CD4-positive, CD25-positive, alpha-beta regulatory T cell (primary cell): ENCODE measurements at places on chromosomes 16 and 17. TPM values are rescaled to one million over a fixed set of nuclear protein-coding genes. Genes with fewer than 3 reads are reported as not detected.

- no peak for DNase-seq
Observed at GRCh38 chr17:81394377-81394920, 808 bp upstream of the BAHCC1 start.

GRCh38 chr16:17512636-17513220 is 42.0 kb upstream of the XYLT1 start:
- no peak for DNase-seq

- no peak for DNase-seq
Observed at GRCh38 chr17:17493249-17493985, 2.8 kb downstream of the RASD1 start.

- DNase-seq, result no peak
Observed at GRCh38 chr17:78644224-78644623, 67.0 kb upstream of the DNAH17 start.

DNA sequence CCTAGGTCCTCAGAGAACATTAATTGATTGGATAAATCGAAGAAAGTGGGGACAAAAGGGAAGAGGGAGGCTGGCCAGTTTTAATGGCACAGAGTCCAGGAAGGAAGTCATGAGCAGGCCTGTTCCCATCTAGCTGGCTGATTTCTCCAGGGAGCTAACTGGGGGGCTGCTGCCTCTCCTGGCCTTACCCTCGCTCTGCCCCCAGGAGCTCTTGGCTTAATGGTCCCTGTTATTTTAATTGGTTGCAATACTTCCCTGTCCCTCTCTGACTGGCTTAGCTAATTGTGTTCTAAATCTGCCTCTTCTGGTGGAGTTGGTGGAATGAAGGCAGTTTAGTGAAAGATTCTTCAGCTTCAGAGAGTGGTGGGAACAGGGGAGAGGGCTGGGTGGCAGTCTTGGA is 61.4 kb downstream of the MGAT5B start:
- DNase-seq, result no peak

DNA sequence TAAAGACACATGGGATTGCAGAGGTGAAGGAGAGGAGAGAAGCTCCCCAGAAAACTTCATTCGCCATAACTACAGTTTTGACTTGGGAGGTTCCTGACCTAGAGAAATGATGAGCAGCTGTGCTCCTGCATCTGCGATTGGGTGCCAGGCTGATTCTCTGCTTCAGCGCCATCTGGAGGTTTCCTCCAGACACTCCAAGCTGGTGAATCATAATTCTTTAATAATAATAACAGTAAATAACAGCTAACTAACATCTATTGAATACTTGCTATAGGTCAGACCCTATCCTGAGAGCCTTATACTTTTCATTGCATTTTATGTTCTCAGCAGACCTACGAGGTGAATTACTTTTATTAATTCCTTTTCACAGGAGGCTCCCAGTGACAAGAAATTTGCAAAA is 575.8 kb downstream of the TOX3 start:
- DNase-seq, result no peak

- DNase-seq, result no peak
Observed at GRCh38 chr17:50464736-50465135, 3.9 kb downstream of the CHAD start.

GRCh38 chr17:28763804-28764266 is 20.0 kb downstream of the TRAF4 start:
- peak; percentile 62 for DNase-seq

DNA sequence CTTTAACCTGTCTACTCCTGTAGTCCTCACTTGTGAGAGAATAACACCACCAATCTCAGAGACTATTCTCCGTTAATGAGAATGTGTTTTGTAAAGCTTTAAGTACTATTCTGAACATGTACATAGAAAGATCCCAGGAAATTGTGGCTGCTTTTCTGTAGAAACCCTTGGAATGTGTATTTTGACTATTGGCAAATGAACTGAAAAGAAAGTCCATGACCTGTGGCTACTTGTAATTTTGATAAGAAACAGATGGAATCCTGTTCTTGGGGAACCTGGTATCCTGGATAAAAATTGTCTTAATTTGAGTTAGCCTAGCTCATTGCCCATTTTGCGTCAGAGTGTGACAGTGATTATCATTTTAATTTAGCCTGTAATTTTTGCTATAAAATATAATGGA is 9.1 kb downstream of the CTCF start:
- no peak for DNase-seq

- no peak for DNase-seq
Observed at GRCh38 chr17:967122-967521, 12.5 kb downstream of the NXN start.

- DNase-seq, result no peak
Observed at GRCh38 chr16:84847564-84848355, 28.0 kb downstream of the CRISPLD2 start.

- DNase-seq, result peak; percentile 2
Observed at GRCh38 chr17:5705081-5705875, 121.0 kb upstream of the NLRP1 start.

DNA sequence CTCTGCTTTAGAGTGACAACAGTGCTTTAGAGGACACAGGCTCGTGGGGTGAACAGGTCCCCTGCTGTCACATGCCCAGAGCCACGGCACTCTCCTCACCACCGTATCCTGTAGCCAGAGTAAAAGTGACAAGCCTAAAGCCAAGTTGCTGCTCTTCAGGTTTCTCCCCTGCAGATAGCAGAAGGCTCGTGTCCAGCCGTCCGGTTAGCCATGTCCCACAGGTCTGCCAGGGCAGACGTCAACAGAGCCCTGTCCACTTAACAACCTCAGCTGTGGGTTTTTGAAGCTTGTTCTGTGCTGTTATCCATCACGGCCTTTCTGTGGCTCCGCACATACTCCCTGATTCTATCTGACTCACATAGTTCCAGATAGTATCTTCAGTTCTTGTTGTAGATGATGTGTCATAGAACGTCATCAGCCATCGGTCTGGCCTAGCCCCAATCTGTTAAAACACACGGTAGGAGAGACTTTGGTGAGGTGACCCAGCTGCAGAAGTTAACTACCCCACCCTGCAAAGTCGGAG is 100.7 kb downstream of the SOCS1 start:
- DNase-seq, result no peak

GRCh38 chr17:10200016-10200415 is 1.6 kb upstream of the GAS7 start:
- DNase-seq, result no peak

DNA sequence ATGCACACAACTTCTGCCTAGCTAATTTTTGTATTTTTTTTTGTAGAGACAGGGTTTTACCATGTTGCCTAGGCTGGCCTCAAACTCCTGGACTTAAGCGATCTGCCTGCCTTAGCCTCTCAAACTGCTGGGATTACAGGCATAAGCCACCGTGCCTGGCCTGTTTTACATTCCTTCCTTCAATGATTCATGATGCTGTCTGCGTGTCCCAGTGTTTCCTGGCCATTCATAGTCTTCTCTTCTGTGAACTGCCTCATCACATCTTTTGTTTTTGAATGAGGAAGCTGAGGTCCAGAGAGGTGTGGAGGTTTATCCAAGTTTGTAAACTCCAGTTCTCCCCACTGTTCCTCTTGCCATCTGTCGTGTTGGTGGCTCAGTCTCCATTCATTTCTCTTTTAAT is 64.5 kb upstream of the MED9 start:
- no peak for DNase-seq

- no peak for DNase-seq
Observed at GRCh38 chr16:1125471-1125870, 27.4 kb upstream of the CACNA1H start.

DNA sequence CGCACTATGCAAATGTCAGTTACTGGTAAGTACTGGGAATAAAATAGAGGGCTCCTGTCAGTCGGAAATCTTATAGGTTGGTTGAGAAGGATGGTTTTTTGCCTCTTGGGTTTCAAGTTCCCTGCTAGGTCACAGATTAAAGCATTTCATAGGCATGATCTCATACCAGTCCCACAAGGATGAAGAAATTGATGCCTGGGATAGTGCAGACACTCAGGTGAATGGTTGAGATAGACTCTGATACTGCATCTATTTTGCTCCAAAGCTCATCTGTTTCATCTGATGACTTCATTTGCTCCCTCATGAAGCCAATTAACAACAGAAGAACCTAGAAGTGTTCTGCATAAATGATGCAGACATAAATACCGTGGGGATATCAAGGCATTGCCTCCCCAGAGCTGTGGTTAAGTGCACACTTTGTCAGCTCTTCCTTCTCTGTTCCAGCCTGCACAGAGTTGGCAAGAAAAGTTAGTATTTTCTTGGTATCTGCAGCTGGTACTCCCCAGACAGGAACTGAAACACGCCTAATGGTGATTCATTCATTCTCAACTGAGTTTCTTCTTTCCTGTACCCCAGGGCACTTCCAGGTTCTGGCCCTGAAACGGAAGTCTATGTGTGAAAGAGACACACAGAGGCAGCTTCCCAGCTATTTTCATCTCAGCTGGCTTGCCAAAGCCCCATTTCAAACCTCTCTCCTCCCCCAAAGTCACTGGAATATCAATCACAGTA is 418.3 kb upstream of the SALL1 start:
- DNase-seq, result no peak

GRCh38 chr17:81390873-81391255 is 4.4 kb upstream of the BAHCC1 start:
- no peak for DNase-seq

DNA sequence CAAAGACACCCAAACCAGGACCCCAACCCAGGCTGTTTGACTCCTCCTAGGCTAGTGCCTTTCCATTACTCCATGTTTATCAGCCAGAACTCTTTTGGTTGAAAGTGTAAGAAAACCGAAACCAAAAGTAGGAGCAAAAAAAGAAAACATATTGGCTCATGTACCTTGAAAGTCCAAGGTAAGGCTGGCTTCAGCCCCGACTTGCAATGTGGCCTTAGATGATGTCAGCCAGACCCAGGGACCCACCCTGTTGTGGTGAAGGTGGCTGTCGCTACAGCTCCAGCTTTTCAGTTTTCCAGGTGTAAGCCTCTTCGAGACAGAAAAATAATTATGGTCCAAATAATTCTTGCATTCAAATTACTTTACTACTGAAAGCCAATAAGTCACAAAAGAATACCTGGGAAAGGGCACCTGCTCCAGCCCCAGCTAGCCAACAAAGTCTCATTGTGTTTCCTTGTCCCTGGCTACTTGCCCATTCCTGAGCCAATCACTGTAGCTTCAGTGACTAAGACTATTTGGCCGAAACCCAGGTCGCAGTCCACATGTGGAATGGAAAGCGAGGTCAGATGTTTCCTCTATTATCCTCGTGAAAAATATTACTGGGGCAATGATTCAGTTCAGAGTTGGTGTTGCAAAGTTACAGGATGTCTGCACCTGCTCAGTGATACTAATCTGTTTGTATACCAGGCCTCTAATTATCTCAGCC is 20.7 kb downstream of the DNAH9 start:
- DNase-seq, result no peak

Gene GRAP
- 34.5 TPM for total RNA-seq

Gene CLDN7
- not detected for total RNA-seq

Gene TOM1L1
- total RNA-seq, result not detected

Gene C17orf50
- total RNA-seq, result not detected

Gene ZNF771
- total RNA-seq, result 2.3 TPM

Gene KRTAP2-1
- not detected for total RNA-seq

Gene ABCC11
- not detected for total RNA-seq

Gene GPR139
- not detected for total RNA-seq

Gene MRC2
- 10.2 TPM for total RNA-seq

Gene ITGAL
- 393 TPM for total RNA-seq

Gene KRTAP9-4
- not detected for total RNA-seq

Gene SULT1A1
- total RNA-seq, result 8.6 TPM

Gene IL17C
- total RNA-seq, result 1.2 TPM
